Lower lobe of right lung (tissue), 2 donors: ENCODE measurements at places on chromosomes 12 and 14.

GRCh38 chr12:94265966-94266745 lies 117.8 kb downstream of the PLXNC1 start:
- DNase-seq = no peak

GRCh38 chr14:66092206-66092605 lies 394.0 kb upstream of the CCDC196 start:
- no peak for DNase-seq

GRCh38 chr12:89935850-89936249 lies 227.2 kb upstream of the ATP2B1 start:
- no peak for DNase-seq

DNA sequence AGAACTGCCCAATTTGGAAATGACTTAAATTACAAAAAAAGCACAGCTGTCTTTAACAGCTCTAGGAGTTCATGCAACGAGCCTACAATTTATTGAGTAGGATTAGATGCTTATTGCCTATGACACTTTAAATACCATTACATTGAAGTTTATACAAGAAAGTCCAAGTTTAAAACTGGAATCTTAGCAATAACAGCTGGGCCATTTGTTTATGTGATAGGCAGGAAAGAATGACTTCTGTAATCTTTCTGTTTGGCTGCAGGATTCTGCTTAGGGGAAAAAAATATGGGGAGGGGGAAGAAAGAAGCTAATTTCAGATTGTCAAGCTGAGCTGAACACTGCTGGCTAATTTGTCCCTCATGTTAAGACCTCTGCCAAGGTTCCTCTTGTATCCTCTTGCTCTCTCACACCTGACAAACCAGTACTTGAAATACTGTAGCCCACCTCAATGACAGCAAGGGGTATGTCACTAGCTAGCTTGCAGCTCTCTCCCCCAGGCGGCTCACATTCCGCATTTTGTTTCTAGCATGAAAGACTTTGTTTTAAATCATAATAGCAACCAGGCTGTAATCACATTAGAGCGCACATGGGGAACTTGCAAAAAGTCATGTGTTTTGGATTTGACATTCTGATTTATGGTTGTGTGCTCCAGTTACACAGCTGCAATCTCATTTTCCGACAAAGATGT lies 384.8 kb downstream of the BMP4 start:
- DNase-seq = no peak

DNA sequence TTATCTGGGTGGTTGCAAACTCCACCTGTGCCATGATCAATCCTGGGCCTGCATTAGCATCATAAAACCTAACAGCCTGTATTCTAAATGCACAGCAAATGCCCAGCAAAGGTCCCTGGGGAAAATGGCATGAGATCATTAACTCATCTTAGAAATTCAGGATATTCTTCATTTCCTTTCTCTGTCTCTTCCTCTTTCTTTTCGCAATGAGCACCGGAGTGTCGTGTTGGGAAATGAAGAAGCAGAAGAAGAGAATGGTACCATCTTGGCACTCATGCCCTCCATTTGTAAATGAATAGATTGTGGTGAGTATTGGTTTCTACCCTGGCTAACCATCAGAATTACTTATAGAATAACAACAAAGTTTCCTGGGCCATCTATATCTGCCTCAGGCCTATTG lies 193.6 kb downstream of the GALC start:
- no peak for DNase-seq

GRCh38 chr12:41367726-41368405 lies 179.7 kb downstream of the PDZRN4 start:
- no peak for DNase-seq

- no peak for DNase-seq
Observed at GRCh38 chr12:53207042-53207441, at the start of gene ITGB7. Gene ITGB7, minus strand, starts transcription at chr12:53207251. Its CDS starts 6,808 bp downstream, at chr12:53200443.

DNA sequence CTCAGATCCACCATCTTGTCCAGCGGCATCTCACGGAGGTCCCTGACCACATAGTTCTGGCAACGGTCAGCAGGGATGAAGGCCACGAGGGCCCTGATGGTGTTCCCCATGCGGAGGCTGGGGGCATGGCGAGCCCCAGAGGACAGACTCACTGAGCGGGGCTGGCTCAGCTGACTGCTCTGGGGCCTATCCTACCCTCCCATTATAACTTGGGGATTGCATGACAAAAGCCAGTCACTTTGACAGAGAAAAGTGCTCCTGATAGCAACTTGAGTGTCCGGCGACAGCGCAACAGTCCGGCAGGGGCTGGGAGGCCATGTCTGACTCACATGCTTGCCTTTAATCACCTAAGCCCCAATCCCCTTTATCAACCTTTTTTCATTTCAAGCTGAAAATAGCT lies at the start of gene LRRC10:
Gene LRRC10 (minus strand): TSS at position 179 of the 400 bp plus-strand sequence. CDS start 69 bp downstream, at position 110.
- no peak for DNase-seq
